ENCODE measurements at places on chromosomes 7 and 10.

- H3K27me3 ChIP-seq, result no peaks in the 10 kb centered on the region
- H3K4me1 ChIP-seq, result no peaks in the 10 kb centered on the region
- DNase-seq, result no peak
- H3K27ac ChIP-seq, result no peak overlapping the region
Observed at GRCh38 chr10:76287856-76288255, 856.4 kb downstream of the LRMDA start.

- H3K27me3 ChIP-seq, result no peaks in the 10 kb centered on the region
- DNase-seq, result no peak
- H3K4me1 ChIP-seq, result no peaks in the 10 kb centered on the region
- no peaks in the 10 kb centered on the region for H3K36me3 ChIP-seq
Observed at GRCh38 chr10:131747251-131747650, 153.6 kb upstream of the PPP2R2D start.

- H3K4me3 ChIP-seq, result no peak overlapping the region
- no peaks in the 10 kb centered on the region for H3K36me3 ChIP-seq
- peaks cover 36% of the 10 kb centered on the region for H3K4me1 ChIP-seq
- peaks cover 2% of the 10 kb centered on the region for H3K27me3 ChIP-seq
Observed at GRCh38 chr7:106059556-106059955, 52.6 kb downstream of the SYPL1 start.

DNA sequence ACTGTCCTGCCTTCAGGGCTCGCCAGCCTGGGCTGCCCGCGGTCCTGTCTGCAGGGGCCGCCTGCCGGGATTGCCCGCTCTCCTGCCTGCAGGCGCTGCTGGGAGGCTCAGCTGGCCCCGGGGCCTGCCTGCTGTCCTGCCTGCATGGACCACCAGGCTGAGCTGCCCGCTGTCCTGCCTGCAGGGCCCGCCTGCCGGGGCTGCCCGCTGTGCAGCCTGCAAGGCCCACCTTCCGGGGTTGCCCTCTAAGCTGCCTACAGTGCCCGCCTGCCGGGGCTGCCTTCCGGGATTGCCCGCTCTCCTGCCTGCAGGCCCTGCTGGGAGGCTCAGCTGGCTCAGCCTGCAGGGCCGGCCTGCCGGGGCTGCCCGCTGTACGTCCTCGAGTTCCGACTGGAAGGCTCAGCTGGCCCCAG lies 164.4 kb downstream of the GLRX3 start:
- peak overlapping the region; percentile 82 for H3K4me3 ChIP-seq
- H3K36me3 ChIP-seq, result peaks cover 10% of the 10 kb centered on the region
- H3K4me1 ChIP-seq, result peaks cover 1% of the 10 kb centered on the region

DNA sequence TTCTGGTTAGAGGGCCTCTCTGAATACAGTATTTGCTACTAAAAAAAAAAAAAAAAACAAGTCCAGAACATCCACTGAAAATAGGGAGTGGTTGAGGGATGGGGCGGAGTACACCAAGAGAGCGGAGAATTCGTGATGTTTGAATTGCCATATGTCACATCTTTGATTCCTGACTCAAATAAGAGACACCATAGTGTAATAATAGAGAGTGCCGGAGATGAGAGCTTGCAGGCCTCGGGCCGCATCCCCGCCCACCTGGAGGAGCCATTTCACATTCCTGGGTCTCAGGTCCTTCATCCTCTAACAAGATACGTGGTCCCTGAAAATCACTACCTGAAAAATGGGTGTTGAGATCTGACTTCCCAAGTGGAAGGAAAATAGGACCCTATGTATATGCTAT lies 46.8 kb downstream of the KIAA1549 start:
- peaks cover 19% of the 10 kb centered on the region for H3K27me3 ChIP-seq
- no peak overlapping the region for H3K27ac ChIP-seq
- no peaks in the 10 kb centered on the region for H3K36me3 ChIP-seq
- no peak overlapping the region for H3K4me3 ChIP-seq
- DNase-seq, result no peak

- no peaks in the 10 kb centered on the region for H3K27me3 ChIP-seq
- DNase-seq, result peak; percentile 26
- peaks cover 7% of the 10 kb centered on the region for H3K4me1 ChIP-seq
- H3K4me3 ChIP-seq, result no peak overlapping the region
- H3K36me3 ChIP-seq, result no peaks in the 10 kb centered on the region
Observed at GRCh38 chr7:100516135-100516812, 22.7 kb upstream of the AGFG2 start.

DNA sequence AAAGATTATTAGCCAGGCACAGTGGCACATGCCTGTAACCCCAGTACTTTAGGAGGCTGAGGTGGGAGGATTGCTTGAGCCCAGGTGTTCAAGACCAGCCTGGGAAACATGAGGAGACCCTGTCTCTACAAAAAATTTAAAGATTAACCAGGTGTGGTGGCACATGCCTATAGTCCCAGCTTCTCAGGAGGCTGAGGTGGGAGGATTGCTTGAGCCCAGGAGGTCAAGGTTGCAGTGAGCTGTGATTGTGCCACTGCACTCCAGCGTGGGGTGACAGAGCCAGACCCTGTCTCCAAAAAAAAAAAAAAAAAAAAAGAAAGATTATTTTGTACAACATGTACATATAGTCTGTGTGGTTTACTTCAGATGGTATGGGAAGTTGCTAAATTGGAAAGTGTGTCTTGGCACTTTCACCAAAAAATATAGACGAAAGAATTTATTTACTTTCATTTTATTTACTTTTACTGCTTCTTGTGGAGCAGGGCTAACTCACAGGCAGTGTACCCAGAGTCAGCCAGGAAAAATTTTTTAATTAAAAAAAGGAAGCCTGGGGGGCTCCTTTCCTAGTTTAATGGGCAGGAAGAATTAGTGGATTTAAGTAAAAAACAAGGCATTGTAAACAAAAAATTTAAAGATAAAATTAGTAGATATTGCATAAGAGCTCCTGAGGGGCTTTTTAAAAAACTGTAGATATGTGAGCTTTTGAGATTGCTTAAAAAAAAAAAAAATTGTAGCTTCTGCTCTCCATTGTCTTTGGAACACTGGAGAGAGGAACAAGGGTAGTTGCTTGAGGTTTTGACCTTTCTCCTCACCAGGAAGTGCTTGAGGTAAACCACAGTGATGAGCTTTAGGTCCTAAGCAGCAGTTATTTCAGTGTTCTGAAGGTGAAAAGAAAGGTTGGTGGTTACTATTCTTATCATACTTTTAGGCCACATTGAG lies 44.6 kb upstream of the VDAC2 start:
- H3K36me3 ChIP-seq, result peaks cover 30% of the 10 kb centered on the region
- peak overlapping the region; percentile 49 for H3K4me3 ChIP-seq
- no peaks in the 10 kb centered on the region for H3K27me3 ChIP-seq
- DNase-seq, result no peak

- H3K4me1 ChIP-seq, result no peaks in the 10 kb centered on the region
- H3K36me3 ChIP-seq, result no peaks in the 10 kb centered on the region
- H3K27me3 ChIP-seq, result peaks cover under 1% of the 10 kb centered on the region
Observed at GRCh38 chr7:139321071-139321745, 19.9 kb upstream of the FMC1 start.

- no peak overlapping the region for H3K27ac ChIP-seq
- H3K4me3 ChIP-seq, result no peak overlapping the region
- no peaks in the 10 kb centered on the region for H3K4me1 ChIP-seq
- no peak for DNase-seq
- H3K36me3 ChIP-seq, result no peaks in the 10 kb centered on the region
Observed at GRCh38 chr7:111765751-111766643, 203.7 kb upstream of the IMMP2L start.

DNA sequence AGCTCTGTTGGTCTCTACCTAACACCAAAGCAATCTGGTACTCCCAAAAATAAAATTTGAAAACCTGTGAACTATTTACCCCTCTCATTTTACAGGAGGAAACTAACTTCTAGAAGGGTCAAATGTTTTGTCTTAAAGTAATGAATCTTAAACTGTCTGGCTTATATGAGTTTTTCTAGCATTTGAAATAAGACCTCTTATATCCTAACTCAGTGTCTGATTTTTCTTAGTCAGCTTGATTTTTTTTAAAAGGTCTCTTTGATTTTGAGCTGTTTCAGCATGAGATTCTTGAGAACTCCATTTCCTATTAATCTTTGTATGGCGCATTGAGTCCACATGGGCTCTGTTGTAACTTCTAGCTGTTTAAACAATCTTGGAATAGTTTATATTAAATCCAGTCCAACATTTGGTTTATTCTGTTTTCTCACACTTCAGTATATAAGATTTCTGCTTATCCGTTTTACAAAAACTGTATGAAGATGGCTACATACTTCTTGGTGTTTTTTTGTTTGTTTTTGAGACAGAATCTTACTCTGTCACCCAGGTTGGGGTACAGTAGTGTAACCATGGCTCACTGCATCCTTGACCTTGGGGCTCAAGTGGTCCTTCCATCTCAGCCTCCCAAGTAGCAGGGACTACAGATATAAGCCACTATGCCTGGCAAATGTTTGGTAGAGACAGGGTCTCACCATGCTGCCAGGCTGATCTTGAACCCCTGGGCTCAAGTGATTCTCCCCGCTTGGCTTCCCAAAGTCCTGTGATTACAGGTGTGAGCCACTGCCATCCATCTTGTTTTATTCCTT lies 91.1 kb downstream of the PPP1R9A start:
- H3K27me3 ChIP-seq, result no peaks in the 10 kb centered on the region
- DNase-seq, result no peak
- H3K27ac ChIP-seq, result no peak overlapping the region
- no peaks in the 10 kb centered on the region for H3K36me3 ChIP-seq
- no peak overlapping the region for H3K4me3 ChIP-seq
- H3K4me1 ChIP-seq, result no peaks in the 10 kb centered on the region

- H3K4me3 ChIP-seq, result no peak overlapping the region
- no peak for DNase-seq
- peaks cover 3% of the 10 kb centered on the region for H3K27me3 ChIP-seq
- H3K27ac ChIP-seq, result no peak overlapping the region
- no peaks in the 10 kb centered on the region for H3K36me3 ChIP-seq
- H3K4me1 ChIP-seq, result no peaks in the 10 kb centered on the region
Observed at GRCh38 chr10:73559590-73559989, 31.6 kb downstream of the USP54 start.

DNA sequence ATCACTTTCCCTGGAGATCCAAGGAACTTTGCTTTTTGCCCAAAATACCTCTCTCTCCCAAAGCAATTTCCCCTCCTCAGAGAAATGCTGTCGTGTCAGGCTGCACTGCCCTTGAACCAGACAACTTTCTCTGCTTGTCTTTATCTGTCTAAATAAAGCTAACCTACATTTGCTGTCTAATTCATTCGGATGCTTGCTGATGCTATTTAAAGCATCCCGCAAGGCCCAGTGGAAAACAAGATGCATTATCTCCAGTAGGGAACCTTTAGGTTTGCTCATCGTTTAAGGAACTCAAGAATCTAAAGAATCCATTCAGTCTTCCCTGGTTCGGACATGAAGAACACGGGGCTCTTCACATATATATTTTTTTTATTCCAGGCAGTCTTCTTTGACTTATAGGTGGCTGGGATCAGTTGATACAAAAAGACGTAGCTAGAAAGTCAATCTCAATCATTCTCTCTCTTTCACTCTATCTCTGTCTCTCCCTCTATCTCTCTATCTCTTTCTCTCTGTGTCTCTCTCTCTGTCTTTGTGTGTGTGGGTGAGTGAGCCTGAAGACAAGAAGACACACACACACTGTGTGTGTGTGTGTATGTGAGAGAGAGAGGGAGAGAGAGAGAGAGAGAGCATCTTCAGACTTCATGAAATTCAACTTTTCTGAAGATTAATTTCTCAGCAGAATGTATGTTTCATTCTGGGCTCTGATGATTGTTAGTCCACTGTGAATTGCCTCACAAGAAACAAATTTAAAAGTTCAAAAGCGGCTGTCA lies 92.8 kb upstream of the MKLN1 start:
- H3K4me1 ChIP-seq, result peaks cover 58% of the 10 kb centered on the region
- no peaks in the 10 kb centered on the region for H3K36me3 ChIP-seq
- H3K27me3 ChIP-seq, result no peaks in the 10 kb centered on the region
- DNase-seq, result no peak
- no peak overlapping the region for H3K4me3 ChIP-seq
- H3K27ac ChIP-seq, result peak overlapping the region; percentile 98

DNA sequence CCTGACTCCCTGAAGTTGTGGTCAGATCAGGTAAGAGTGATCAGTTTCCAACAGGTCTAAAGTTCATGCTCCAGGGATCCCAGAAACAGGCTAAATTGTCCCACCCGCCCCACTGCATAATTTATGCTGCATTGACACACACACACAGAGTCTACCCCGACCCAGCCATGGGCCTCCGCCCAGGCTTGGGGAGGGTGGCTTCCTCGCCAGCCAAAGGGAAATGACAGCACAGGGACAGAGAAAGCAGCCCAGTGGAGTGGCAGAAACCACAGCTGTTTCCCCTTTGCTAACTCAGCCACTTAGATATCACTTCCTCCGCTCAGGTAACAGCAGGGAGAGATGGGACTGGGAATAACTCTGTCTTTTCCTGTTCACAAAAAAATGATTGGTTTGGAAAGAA lies 9.4 kb downstream of the SH3PXD2A start:
- H3K36me3 ChIP-seq, result no peaks in the 10 kb centered on the region
- H3K4me3 ChIP-seq, result no peak overlapping the region
- H3K27me3 ChIP-seq, result peaks cover 22% of the 10 kb centered on the region
- peaks cover 17% of the 10 kb centered on the region for H3K4me1 ChIP-seq

GRCh38 chr7:44880317-44881018 lies 4.9 kb downstream of the PURB start:
- H3K27ac ChIP-seq, result peak overlapping the region; percentile 41
- H3K36me3 ChIP-seq, result peaks cover 77% of the 10 kb centered on the region
- H3K4me3 ChIP-seq, result peak overlapping the region; percentile 72
- no peak for DNase-seq

DNA sequence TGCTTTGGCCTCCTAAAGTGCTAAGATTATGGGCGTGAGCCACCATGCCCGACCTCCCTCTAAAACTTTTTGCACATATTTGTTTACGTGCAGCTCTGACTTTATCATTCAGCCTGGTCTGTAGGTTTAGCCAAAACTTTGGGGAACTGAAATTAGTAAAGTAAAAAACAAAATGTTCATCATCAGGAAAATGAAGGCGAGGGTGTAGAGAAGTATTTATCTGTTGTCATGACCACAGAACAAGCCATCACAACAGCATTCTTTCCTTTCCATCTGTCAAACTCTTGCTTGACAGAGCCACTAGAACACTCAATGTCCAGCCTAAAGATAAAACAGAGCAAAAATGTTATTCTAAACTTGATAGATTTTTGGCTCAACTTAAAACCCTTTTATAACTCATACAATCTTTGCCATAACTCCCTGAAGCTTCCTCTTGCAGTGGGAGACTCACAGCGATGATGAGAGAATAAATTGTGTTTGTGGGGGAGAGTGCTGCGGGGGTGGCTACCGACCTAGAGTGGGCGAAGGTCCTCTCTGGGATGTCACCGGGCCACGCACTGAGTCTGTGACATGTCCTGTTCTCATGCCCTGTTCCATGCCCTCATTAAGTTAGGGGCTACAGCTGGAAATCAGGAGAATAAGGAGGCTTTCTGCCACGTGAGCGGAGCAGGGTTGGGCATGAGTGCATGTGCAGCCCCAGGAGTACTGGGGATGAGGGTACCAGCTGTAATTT lies 58.6 kb upstream of the MKRN1 start:
- H3K27me3 ChIP-seq, result peaks cover 14% of the 10 kb centered on the region
- H3K4me3 ChIP-seq, result no peak overlapping the region
- DNase-seq, result no peak

GRCh38 chr10:61612009-61612408 lies 50.7 kb upstream of the CABCOCO1 start:
- H3K4me1 ChIP-seq, result no peaks in the 10 kb centered on the region
- no peak overlapping the region for H3K27ac ChIP-seq
- no peak for DNase-seq
- H3K36me3 ChIP-seq, result no peaks in the 10 kb centered on the region
- H3K27me3 ChIP-seq, result no peaks in the 10 kb centered on the region
- no peak overlapping the region for H3K4me3 ChIP-seq

GRCh38 chr10:7152982-7153381 lies 257.9 kb downstream of the SFMBT2 start:
- no peak overlapping the region for H3K4me3 ChIP-seq
- peaks cover 6% of the 10 kb centered on the region for H3K4me1 ChIP-seq
- peaks cover 20% of the 10 kb centered on the region for H3K27me3 ChIP-seq
- H3K36me3 ChIP-seq, result peaks cover 9% of the 10 kb centered on the region
- DNase-seq, result no peak
- no peak overlapping the region for H3K27ac ChIP-seq
